Ascending aorta (tissue), 2 donors: ENCODE measurements at places on chromosomes 12 and 14.

DNA sequence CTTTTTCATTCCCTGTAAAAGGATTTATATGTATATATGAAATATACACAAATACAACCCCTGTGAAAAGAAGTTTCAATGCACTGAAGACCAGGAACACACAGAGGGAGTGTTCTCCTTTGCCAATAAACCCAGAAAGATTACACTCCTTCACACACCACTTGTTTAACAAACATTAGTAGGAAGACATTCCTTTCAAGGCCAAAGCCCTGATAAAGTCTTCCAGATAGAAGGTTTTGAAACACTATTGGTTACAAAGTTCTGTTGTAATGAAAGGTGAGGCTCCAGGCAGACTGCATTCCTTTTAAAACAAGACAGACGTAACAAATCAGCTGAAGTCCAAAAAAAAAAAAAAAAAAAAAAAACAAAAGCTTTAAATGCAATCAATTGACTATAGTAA is 81.0 kb downstream of the PTPN21 start:
- peaks cover 60% of the 10 kb centered on the region for H3K36me3 ChIP-seq
- H3K27ac ChIP-seq, result no peak overlapping the region
- H3K27me3 ChIP-seq, result no peaks in the 10 kb centered on the region
- no peak overlapping the region for H3K4me3 ChIP-seq
- no peaks in the 10 kb centered on the region for H3K4me1 ChIP-seq
- no peak for DNase-seq

- no peaks in the 10 kb centered on the region for H3K36me3 ChIP-seq
- H3K4me3 ChIP-seq, result no peak overlapping the region
- no peak overlapping the region for H3K27ac ChIP-seq
- no peak for DNase-seq
Observed at GRCh38 chr12:65656891-65657351, 167.4 kb upstream of the HMGA2 start.

DNA sequence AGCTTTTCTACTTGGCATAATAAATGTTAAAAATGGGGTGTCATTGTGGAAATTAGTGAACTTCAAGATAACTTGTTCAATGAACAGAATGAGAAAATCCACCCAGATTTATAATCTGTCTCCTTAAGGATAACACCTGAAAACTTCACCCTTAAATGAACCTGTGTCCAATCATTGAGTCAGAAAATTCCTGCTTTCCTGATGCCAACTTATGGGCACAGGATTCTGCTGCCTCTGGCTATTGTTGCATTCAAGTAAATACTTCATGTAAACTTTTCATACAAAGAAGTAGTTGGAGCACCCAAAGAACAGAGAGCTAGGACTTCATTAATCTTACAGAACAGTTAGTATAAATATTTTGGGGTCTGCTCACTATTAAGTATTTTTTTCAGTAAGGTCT is 98.9 kb upstream of the PLEKHA5 start:
- no peaks in the 10 kb centered on the region for H3K36me3 ChIP-seq
- H3K27ac ChIP-seq, result no peak overlapping the region
- no peaks in the 10 kb centered on the region for H3K27me3 ChIP-seq
- DNase-seq, result no peak
- H3K4me1 ChIP-seq, result no peaks in the 10 kb centered on the region
- no peak overlapping the region for H3K4me3 ChIP-seq

- no peak overlapping the region for H3K27ac ChIP-seq
- H3K4me3 ChIP-seq, result peak overlapping the region; percentile 22
- no peaks in the 10 kb centered on the region for H3K27me3 ChIP-seq
- no peaks in the 10 kb centered on the region for H3K36me3 ChIP-seq
Observed at GRCh38 chr12:119989731-119990381, 820 bp downstream of the BICDL1 start.

GRCh38 chr12:46218322-46219095 is 50.3 kb downstream of the SLC38A1 start:
- peaks cover 14% of the 10 kb centered on the region for H3K4me1 ChIP-seq
- no peaks in the 10 kb centered on the region for H3K27me3 ChIP-seq
- H3K27ac ChIP-seq, result peak overlapping the region; percentile 57
- H3K4me3 ChIP-seq, result no peak overlapping the region

GRCh38 chr14:64891173-64891838 is 11.6 kb upstream of the SPTB start:
- no peaks in the 10 kb centered on the region for H3K4me1 ChIP-seq
- no peak overlapping the region for H3K4me3 ChIP-seq
- DNase-seq, result no peak
- H3K27ac ChIP-seq, result no peak overlapping the region

DNA sequence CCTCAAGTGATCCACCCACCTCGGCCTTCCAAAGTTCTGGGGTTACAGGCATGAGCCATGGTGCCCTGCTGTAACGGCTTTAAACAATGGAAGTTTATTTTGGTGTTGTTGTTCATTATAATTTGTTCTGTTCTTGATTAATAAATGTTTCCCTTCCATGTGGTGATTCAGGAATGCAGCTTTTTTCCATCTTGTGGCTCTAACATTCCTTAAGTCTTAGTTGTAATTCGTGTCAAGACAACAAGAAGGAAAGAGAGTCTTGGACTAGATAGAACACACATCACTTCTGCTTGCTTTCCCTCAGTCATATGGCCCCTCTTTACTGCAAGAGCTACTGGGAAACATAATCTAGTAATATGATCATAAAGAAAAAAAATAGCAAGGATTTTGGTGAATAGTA is 211.6 kb downstream of the SLC6A15 start:
- H3K4me3 ChIP-seq, result no peak overlapping the region
- H3K4me1 ChIP-seq, result no peaks in the 10 kb centered on the region
- H3K36me3 ChIP-seq, result no peaks in the 10 kb centered on the region
- no peaks in the 10 kb centered on the region for H3K27me3 ChIP-seq
- H3K27ac ChIP-seq, result no peak overlapping the region

GRCh38 chr14:85024931-85025330 is 505.0 kb upstream of the FLRT2 start:
- no peaks in the 10 kb centered on the region for H3K27me3 ChIP-seq
- no peaks in the 10 kb centered on the region for H3K4me1 ChIP-seq
- H3K4me3 ChIP-seq, result no peak overlapping the region
- no peaks in the 10 kb centered on the region for H3K36me3 ChIP-seq
- DNase-seq, result no peak
- H3K27ac ChIP-seq, result no peak overlapping the region

GRCh38 chr14:79443602-79444001 is 767.7 kb downstream of the DIO2 start:
- no peaks in the 10 kb centered on the region for H3K36me3 ChIP-seq
- no peak overlapping the region for H3K27ac ChIP-seq
- no peak for DNase-seq

- DNase-seq, result no peak
- no peaks in the 10 kb centered on the region for H3K27me3 ChIP-seq
Observed at GRCh38 chr14:22600027-22600426, 1.9 kb downstream of the ABHD4 start.

DNA sequence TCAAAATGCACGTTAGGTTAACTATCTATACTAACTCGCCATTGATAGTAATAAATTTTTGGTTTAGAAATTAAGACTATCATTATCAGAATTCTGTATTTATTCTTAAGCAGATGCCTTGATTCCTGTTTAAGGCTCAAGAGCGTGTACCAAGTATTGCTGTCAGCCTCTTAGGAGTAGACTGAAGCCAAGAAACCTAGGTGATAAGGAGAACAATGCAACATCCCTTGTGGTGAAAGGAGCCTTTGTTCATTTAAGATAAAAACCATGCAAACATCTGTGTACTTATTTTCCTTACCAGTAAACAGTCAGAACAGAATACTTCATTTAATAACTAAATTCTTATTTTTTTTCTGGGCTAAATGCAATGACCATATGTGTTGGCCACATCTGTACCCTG is 109.4 kb upstream of the NOVA1 start:
- no peaks in the 10 kb centered on the region for H3K4me1 ChIP-seq
- no peaks in the 10 kb centered on the region for H3K36me3 ChIP-seq
- no peak overlapping the region for H3K27ac ChIP-seq
- H3K4me3 ChIP-seq, result no peak overlapping the region

DNA sequence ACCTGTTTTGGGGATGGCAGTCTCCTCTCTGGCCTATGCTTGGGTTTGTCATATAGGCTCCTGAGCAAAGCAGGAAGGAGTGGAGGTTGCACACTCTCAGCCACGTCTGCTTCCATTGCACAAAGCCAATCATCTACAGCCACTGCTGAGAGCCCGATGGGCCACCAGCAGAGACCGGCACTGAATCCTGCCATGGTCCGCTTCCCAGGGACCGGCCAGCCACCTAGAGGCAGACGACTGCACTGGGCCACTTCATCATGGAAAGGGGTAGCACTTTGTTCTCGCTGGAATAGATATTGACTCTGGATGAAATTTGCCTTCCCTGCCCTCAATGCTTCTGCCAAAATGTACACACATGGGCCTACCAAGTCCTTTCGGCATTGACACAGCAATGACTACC is 22.3 kb downstream of the DLK1 start:
- H3K27ac ChIP-seq, result no peak overlapping the region
- no peaks in the 10 kb centered on the region for H3K4me1 ChIP-seq
- no peak overlapping the region for H3K4me3 ChIP-seq
- DNase-seq, result peak; percentile 22
- no peaks in the 10 kb centered on the region for H3K36me3 ChIP-seq

DNA sequence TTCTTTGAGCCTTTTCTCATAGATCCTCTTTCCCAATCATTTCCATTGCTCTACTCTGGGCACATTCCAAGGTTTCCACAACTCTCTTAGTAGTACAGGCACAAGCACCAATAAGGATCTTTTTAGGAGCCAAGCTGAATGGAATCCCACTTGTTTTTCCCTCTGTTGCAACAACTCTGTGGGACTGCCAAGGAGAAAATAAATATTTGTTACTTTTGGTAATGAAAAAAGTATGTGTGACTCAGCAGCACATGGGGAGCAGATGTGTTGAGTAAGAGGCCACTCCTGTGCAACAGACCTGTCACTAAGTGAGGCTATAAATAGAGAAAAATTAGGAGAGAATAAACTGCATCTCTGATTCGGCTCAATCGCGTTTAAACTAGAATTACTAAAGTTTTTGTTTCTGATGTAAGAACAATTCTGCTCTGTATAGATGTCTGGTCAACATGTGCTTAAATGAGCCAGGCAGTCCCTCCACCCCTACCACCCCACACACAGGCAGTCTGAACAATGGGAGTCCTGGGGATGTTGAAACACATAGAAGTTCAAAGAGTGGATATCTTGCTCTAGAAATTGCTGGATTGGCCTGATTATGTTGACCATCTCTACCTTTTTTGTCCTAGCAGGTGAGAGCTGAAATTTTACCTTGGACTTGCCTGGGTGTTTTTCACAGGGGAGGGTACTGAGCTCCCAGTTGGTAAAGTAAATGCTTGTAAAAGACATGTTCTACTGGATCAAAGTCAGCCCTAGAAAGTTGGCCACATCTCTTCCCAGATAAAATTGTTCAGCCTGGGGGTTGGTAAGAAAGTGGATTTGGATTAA is 244.3 kb upstream of the NOVA1 start:
- H3K4me1 ChIP-seq, result no peaks in the 10 kb centered on the region
- peak; percentile 66 for DNase-seq
- H3K27me3 ChIP-seq, result no peaks in the 10 kb centered on the region
- H3K27ac ChIP-seq, result no peak overlapping the region

- DNase-seq, result no peak
- no peaks in the 10 kb centered on the region for H3K4me1 ChIP-seq
- H3K27me3 ChIP-seq, result no peaks in the 10 kb centered on the region
- H3K27ac ChIP-seq, result no peak overlapping the region
Observed at GRCh38 chr12:94107910-94108309, 40.5 kb upstream of the PLXNC1 start.

GRCh38 chr14:91694643-91695042 is 37.2 kb downstream of the CATSPERB start:
- no peaks in the 10 kb centered on the region for H3K27me3 ChIP-seq
- H3K27ac ChIP-seq, result no peak overlapping the region
- no peaks in the 10 kb centered on the region for H3K4me1 ChIP-seq
- DNase-seq, result no peak

- no peaks in the 10 kb centered on the region for H3K36me3 ChIP-seq
- H3K27me3 ChIP-seq, result no peaks in the 10 kb centered on the region
- no peaks in the 10 kb centered on the region for H3K4me1 ChIP-seq
- no peak overlapping the region for H3K4me3 ChIP-seq
- no peak for DNase-seq
Observed at GRCh38 chr12:4454315-4454860, 8.8 kb upstream of the FGF6 start.

DNA sequence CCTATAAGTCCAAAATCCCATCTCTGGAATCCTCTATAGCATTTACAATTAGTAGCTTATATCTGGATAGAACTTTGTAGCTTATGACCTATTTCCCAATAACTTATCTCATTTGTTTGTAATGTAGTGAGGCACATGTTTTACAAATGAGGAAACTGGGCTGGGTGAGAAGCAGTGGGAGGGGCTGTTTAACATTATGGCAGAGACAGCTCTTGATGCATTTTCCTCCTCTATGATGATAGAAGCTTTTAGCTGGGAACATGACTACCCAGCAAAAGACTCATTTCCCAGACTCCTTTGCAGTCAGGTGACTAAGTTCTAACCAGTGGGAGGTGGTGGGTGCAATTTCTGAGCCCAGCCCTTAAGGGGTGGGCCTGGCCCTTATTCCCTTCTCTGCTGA is 179.7 kb downstream of the TTC8 start:
- no peaks in the 10 kb centered on the region for H3K4me1 ChIP-seq
- H3K36me3 ChIP-seq, result no peaks in the 10 kb centered on the region
- no peak overlapping the region for H3K27ac ChIP-seq
- no peaks in the 10 kb centered on the region for H3K27me3 ChIP-seq
- H3K4me3 ChIP-seq, result no peak overlapping the region
- no peak for DNase-seq

- H3K27ac ChIP-seq, result no peak overlapping the region
- no peak overlapping the region for H3K4me3 ChIP-seq
- no peak for DNase-seq
- H3K27me3 ChIP-seq, result no peaks in the 10 kb centered on the region
Observed at GRCh38 chr14:34699873-34700621, 14.3 kb downstream of the CFL2 start.

- no peak for DNase-seq
- H3K36me3 ChIP-seq, result no peaks in the 10 kb centered on the region
- H3K27ac ChIP-seq, result no peak overlapping the region
- H3K4me3 ChIP-seq, result no peak overlapping the region
- no peaks in the 10 kb centered on the region for H3K4me1 ChIP-seq
Observed at GRCh38 chr12:90060031-90060430, 351.4 kb upstream of the ATP2B1 start.

DNA sequence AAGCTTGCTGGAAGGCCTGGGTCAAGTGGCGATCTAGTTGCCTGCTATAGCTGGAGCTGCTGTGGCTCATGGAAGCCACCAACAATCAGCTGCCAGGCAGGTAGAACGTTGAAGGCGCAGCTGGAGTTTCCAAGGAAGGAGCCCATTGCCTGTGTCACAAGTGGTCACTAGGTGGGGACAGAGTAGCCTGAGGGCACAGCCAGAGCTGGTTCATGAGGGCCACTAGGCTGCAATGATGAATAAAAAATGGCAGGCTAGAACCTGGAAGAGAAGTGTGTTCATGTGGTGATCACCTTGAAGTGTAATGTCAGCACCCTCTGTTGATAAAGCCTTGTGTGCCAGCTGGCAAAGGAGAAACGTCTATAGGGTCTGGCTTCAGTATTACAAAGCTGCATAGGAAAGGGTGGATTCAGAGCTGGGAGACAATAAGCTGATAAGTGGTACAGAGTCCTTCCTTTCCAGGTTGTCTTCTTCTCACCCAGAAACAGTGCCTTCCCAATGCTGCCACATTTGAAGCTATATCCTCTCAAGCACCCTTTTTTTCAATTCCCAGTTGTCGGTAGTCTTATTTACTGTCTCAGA is 165.8 kb downstream of the EMP1 start:
- H3K4me3 ChIP-seq, result no peak overlapping the region
- DNase-seq, result peak; percentile 67
- H3K27me3 ChIP-seq, result no peaks in the 10 kb centered on the region
- no peak overlapping the region for H3K27ac ChIP-seq
- H3K4me1 ChIP-seq, result no peaks in the 10 kb centered on the region
- no peaks in the 10 kb centered on the region for H3K36me3 ChIP-seq
